IMR-90 (cell line): ENCODE measurements at places on chromosomes 12 and 14. TPM values are rescaled to one million over a fixed set of nuclear protein-coding genes. Genes with fewer than 3 reads are reported as not detected.
A peak's percentile ranks its signal among the peaks of the same experiment; 100 is the strongest.

Gene NTS
- total RNA-seq, result not detected in 2 replicates

Gene IRAK3
- 0.72 and 1.1 TPM in 2 replicates for total RNA-seq

Gene TMEM179
- not detected in 2 replicates for total RNA-seq

Gene CD27
- total RNA-seq, result not detected in 2 replicates

Gene PDE3A
- 0.18 and 0.28 TPM in 2 replicates for total RNA-seq

- no peaks in the 10 kb centered on the region for H3K4me1 ChIP-seq
- H3K27me3 ChIP-seq, result no peaks in the 10 kb centered on the region
- no peak for DNase-seq
- no peaks in the 10 kb centered on the region for H3K36me3 ChIP-seq
- H3K4me3 ChIP-seq, result no peak overlapping the region
Measured at GRCh38 chr12:83156815-83157214, 470.1 kb downstream of the TMTC2 start.

DNA sequence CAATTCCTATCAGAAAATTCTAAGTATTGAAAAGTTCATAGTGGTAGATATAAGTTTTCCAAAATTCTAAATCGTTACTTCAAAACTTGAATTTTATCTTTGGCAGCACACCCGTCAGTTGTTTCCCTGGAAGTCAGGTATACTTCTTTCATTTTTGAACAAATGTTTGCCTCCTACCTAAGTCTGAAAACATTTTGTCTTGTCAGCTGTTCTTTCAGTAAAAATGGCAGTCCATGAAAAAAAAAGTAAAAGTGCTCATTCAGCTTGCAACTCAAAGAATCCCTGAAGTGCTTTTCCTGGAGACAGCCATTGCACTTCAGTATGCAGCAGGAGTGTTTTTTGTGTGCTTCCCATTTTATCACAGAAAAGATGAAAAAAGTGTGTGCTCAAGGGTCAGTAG is 130.1 kb upstream of the NEDD1 start:
- no peaks in the 10 kb centered on the region for H3K27me3 ChIP-seq
- H3K4me3 ChIP-seq, result no peak overlapping the region
- no peak overlapping the region for H3K27ac ChIP-seq
- H3K36me3 ChIP-seq, result no peaks in the 10 kb centered on the region

GRCh38 chr14:101068313-101069227 is 165.0 kb upstream of the RTL1 start:
- H3K4me1 ChIP-seq, result peaks cover 15% of the 10 kb centered on the region
- H3K36me3 ChIP-seq, result peaks cover 59% of the 10 kb centered on the region
- no peak overlapping the region for H3K27ac ChIP-seq
- no peaks in the 10 kb centered on the region for H3K27me3 ChIP-seq
- no peak for DNase-seq

DNA sequence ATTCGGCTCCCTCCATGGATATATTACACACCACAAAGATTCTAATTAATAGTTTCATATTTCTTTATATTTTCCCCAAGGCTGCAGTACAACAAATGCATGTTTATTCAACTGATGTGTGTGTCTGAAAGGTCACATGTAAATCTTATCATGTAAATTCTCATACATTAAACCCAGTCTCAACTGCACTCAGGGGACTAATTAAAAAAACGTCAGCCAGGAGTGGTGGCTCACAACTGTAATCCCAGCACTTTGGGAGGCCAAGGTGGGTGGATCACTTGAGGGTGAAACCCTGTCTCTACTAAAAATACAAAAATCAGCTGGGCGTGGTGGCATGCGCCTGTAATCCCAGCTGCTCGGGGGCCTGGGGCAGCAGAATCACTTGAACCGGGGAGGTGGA is 67.8 kb downstream of the MAP3K9 start:
- H3K36me3 ChIP-seq, result no peaks in the 10 kb centered on the region
- no peaks in the 10 kb centered on the region; the same call in 1 of the 2 replicates for H3K27me3 ChIP-seq
- H3K4me1 ChIP-seq, result no peaks in the 10 kb centered on the region
- DNase-seq, result no peak

DNA sequence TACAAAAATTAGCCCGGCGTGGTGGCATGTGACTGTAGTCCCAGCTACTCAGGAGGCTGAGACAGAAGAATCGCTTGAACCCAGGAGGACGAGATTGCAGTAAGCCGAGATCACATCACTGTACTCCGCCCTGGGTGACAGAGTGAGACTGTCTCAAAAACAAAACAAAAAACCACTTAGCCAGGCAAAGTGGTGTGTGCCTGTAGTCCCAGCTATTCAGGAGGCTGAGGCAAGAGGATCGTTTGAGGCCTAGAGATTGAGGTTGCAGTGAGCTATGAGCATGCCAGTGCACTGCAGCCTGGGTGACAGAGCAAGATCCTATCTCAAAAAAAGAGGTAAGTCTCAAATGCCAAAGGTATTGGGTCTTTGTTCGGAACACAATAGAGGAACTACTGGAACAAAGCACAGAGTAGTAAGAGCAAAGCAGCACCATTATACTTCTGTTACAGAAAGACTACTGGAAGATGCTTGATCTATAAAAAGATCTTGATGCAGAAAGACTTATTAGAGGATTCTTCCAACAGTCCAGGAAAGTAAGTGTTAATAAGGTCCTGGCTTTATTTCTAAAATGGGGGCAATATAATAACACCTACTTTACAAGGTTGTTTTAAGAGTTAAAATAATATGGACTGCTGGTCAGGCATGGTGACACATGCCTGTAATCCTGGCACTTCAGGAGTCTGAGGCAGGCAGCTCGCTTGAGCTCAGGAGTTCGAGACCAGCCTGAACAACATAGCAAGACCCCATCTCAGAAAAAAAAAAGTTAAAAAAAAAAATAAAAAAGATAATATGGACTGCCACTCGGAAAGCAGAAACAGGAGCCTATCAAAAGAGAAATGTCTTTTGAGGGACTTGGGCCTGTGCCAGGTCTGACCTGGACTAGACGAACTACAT is 29.9 kb downstream of the BTBD7 start:
- H3K4me3 ChIP-seq, result no peak overlapping the region
- DNase-seq, result no peak
- H3K27me3 ChIP-seq, result no peaks in the 10 kb centered on the region
- H3K27ac ChIP-seq, result no peak overlapping the region

DNA sequence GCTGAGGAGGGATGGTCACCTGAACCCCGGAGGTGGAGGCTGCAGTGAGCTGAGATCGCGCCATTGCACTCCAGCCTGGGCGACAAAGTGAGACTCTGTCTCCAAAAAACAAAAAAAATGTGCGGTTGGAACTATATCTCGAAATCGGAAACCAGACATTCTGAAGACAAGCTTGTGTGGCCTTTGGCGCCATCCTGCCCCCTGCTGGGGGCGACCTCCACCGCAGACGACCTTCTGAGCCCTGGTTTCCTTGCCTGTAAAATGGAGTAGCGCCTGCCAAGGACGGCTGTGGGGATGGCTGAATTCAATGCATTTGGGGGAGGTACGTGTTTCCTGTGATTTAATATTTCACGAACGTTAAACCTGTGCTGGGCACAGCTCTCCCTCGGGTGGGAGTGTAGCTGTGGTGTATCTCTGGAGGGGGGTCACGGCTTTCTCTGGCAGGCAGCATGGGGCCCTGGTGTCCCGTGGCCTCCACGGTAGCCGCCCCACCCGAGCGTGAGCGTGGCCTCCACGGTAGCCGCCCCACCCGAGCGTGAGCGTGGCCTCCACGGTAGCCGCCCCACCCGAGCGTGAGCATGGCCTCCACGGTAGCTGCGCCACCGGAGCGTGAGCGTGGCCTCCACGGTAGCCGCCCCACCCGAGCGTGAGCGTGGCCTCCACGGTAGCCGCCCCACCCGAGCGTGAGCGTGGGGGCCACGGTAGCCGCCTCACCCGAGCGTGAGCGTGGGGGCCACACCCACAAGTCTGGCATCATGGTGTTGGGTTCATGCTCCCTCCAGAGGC is 55.3 kb downstream of the LRCOL1 start:
- no peaks in the 10 kb centered on the region for H3K36me3 ChIP-seq
- no peaks in the 10 kb centered on the region for H3K27me3 ChIP-seq
- H3K4me1 ChIP-seq, result no peaks in the 10 kb centered on the region
- no peak overlapping the region for H3K27ac ChIP-seq
- no peak overlapping the region for H3K4me3 ChIP-seq

DNA sequence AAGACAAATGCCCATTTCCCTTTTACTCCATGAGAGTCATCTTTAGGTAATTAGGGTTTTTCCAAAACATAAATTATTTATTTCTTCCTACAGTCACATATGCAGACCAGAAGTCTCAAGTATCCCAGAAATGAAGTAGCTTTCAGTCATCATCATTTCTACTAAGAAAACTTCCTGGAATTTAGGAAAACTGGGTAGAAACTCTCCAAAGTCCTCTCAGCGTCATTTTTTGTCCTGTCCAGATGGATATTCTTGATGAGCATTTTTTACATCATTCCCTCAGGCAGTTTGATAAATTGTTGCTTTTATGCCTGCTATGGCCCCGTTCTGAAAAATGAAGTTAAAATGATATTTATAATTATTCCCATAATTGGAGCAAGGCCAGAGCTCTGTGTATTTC is 93.9 kb upstream of the DCN start:
- peak overlapping the region; percentile 75; the same call in 1 of the 2 replicates for H3K27ac ChIP-seq
- no peaks in the 10 kb centered on the region for H3K27me3 ChIP-seq
- no peak overlapping the region for H3K4me3 ChIP-seq
- peaks cover 12% of the 10 kb centered on the region for H3K4me1 ChIP-seq
- DNase-seq, result peak; percentile 41
- H3K36me3 ChIP-seq, result no peaks in the 10 kb centered on the region

DNA sequence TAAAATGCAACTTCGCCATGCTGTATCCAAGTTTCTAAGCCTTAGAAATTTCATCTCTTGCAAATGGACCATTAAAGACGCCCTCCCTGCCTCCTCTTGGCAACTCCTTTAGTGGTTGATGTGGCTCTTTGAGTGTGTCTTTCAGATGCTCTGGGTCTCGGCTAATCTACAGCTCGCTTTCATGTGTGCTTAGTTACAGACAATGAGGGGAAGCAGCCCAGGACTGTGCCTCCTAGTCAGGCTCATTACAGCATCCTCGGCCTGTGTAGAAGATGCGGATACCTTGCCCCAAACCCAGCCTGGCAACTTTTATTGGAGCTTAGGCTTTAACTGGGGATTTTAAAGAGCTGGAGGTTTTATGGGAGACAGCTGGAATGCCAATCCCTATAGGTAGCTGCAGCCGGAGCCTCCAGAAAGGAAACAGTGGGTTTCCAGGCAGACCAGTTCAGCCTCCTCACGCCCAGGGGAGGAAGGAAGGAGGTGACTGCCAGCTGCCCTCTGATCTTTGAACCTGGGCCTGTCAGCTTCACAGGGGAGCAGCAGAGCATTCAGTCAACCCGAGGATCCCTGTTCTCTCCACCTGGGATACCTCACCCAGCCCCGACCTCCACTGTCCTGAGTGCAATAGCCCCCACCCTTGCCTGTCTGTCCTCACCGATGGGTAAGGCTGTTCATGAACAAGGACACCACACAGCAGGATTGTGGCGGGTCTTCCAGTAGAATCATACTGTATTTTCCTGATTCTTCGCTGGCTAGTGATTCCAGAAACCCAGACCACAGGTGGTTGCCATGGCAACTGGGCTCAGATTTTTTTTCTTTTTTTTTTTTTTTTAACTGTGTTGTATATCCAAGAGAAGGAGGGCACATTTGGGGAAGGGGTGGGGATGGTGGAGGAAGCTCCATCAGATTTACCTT is 638.5 kb downstream of the MED13L start:
- H3K36me3 ChIP-seq, result no peaks in the 10 kb centered on the region
- H3K4me1 ChIP-seq, result no peaks in the 10 kb centered on the region
- no peaks in the 10 kb centered on the region; the same call in none of the 2 replicates for H3K27me3 ChIP-seq
- H3K27ac ChIP-seq, result no peak overlapping the region
- DNase-seq, result no peak

GRCh38 chr14:74502236-74503019 is 8.9 kb downstream of the ISCA2 start:
- H3K36me3 ChIP-seq, result peaks cover 28% of the 10 kb centered on the region
- DNase-seq, result peak; percentile 45
- H3K4me1 ChIP-seq, result peaks cover 3% of the 10 kb centered on the region; the same call in 1 of the 2 replicates
- no peaks in the 10 kb centered on the region for H3K27me3 ChIP-seq
- H3K27ac ChIP-seq, result no peak overlapping the region
- no peak overlapping the region for H3K4me3 ChIP-seq

- H3K36me3 ChIP-seq, result no peaks in the 10 kb centered on the region
- peaks cover 6% of the 10 kb centered on the region for H3K27me3 ChIP-seq
- H3K27ac ChIP-seq, result no peak overlapping the region
- no peak for DNase-seq
Measured at GRCh38 chr12:32516230-32516629, 116.9 kb downstream of the FGD4 start.

DNA sequence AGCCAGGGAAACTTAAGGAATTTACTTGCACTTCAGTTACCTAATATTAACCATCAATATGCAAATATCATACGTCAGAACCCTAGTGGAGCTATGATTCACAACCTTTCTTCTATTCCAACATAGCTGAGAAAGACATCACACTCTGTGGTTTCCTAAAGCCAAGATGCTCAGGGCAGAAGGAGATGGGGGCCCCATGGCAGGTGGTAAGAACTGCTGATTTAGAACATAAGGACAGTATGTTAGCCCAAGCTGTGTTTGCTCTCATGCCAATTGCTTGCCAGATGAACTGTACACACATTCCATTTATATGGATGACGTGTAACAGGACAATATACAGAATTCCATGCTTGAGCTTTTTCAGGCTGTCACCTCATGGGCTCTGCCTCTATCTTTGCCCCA is 34.6 kb downstream of the HECTD4 start:
- H3K4me3 ChIP-seq, result no peak overlapping the region
- no peaks in the 10 kb centered on the region for H3K36me3 ChIP-seq
- peak; percentile 99 for DNase-seq
- H3K27me3 ChIP-seq, result no peaks in the 10 kb centered on the region
- H3K4me1 ChIP-seq, result peaks cover 3% of the 10 kb centered on the region; the same call in 1 of the 2 replicates

- no peaks in the 10 kb centered on the region for H3K36me3 ChIP-seq
- no peaks in the 10 kb centered on the region for H3K4me1 ChIP-seq
- DNase-seq, result no peak
- no peak overlapping the region for H3K4me3 ChIP-seq
- no peak overlapping the region for H3K27ac ChIP-seq
Measured at GRCh38 chr12:4448371-4448940, 2.8 kb upstream of the FGF6 start.

GRCh38 chr12:113237748-113238147 is 16.5 kb downstream of the TPCN1 start:
- no peak overlapping the region for H3K27ac ChIP-seq
- no peaks in the 10 kb centered on the region for H3K27me3 ChIP-seq
- H3K4me3 ChIP-seq, result no peak overlapping the region

- H3K27me3 ChIP-seq, result no peaks in the 10 kb centered on the region
- H3K4me3 ChIP-seq, result no peak overlapping the region
- H3K36me3 ChIP-seq, result no peaks in the 10 kb centered on the region
- H3K4me1 ChIP-seq, result peaks cover 3% of the 10 kb centered on the region; the same call in 1 of the 2 replicates
Measured at GRCh38 chr14:63777024-63777423, 49.2 kb upstream of the SGPP1 start.

DNA sequence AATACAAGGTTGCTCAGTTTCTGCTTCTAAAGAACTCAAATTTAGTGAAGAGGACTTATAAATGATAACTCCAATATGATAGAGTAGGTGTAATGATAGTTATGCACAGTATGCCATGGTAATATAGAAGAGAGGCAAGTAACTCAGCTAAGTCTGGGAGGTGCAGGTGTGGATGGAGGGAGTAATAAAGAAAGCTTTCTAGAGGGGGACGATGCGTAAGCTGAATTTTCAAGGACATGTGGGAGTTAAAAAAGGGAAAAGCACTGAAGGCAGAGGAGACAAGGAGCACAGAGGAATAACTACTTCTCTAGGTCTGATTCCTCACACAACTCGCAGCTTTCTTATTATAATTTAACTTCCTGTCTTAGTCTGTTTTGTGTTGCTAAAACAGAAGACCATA is 49.1 kb upstream of the ZDHHC17 start:
- no peaks in the 10 kb centered on the region for H3K27me3 ChIP-seq
- no peak for DNase-seq
- peaks cover 18% of the 10 kb centered on the region for H3K4me1 ChIP-seq

GRCh38 chr12:48717252-48717695 is 767 bp upstream of the CCNT1 start:
- H3K36me3 ChIP-seq, result peaks cover 10% of the 10 kb centered on the region
- peak overlapping the region; percentile 46 for H3K27ac ChIP-seq
- peak overlapping the region; percentile 69 for H3K4me3 ChIP-seq
- peaks cover 3% of the 10 kb centered on the region; the same call in 1 of the 2 replicates for H3K4me1 ChIP-seq
